ENCODE measurements at places on chromosomes 11 and 22.
A peak's percentile ranks its signal among the peaks of the same experiment; 100 is the strongest.

DNA sequence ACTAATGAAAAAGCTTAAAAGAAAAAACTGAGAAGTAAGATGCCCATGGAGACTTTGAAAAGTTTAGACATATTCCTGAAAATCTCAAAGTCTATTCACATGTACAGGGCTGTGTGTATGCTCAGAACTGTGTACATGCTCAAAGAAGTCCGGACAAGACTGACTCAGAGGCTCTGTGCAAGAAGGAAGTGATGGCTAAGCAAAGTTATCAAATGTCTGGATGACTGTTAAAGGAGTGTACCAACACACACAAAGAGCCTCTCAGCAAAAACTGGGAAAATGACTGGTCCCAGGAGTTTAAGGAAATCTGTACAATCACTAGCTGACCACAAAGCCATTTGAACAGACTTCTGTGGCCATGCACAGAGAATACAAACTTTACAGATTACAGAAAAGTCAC is 33.1 kb upstream of the ARHGAP32 start:
- DNase-seq: no peak

DNA sequence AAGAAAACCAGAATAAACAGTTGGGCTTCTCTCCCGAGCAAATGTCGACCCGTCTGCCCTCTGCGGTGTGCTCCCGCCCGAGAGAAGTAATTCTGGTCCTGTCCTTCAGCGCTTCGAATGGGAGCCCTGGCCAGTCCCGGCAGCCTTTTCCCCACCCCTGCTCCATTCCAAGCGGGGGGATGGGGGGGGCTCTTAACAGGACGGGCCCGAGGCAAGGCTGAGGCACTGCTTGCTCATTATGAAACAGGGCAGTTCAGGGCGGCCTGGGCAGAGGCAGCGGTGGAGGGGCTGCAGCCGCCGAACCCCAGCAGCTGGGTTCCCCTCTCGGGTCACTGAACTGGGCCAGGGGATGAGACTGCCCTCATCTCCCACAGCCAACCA is 9.1 kb downstream of the BACE1-AS start:
- DNase-seq: peak; percentile 24

DNA sequence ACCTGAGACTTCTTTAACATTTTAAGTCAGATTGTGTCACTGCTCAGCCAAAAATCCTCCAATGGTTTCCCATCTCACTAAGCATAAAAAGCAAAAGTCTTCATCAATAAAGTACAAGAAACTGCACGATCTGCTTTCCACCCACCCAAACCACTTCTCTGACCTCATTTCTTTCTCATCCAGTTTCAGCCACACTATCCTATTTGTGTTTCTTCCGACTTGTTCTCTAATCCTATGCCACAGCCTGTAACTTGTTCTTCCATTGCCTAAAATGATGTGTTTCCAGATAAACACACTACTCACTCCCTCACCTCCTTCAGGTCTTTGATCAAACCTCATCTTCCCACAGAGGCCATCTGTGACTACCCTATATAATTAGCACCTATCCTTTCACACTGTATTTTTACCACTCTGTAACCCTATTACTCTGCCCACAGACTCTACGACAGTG is 28.4 kb downstream of the ARHGAP32 start:
- no peak for DNase-seq

DNA sequence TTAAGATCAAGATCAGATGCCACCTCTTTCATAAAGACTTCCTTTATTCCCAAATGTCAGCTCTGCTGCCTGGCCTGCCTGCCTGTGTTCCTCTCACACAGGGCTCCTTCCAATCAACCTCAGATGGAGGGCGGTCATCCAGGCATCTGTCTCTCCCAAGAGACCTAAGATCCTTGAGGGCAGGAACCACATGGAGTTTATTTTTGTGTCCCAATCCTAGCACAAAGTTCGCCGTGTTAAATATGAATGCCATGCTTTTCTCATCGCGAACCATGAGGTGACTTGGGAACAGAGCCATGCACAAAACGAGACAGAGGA is 72.7 kb upstream of the ARFGAP3 start:
- DNase-seq: no peak

DNA sequence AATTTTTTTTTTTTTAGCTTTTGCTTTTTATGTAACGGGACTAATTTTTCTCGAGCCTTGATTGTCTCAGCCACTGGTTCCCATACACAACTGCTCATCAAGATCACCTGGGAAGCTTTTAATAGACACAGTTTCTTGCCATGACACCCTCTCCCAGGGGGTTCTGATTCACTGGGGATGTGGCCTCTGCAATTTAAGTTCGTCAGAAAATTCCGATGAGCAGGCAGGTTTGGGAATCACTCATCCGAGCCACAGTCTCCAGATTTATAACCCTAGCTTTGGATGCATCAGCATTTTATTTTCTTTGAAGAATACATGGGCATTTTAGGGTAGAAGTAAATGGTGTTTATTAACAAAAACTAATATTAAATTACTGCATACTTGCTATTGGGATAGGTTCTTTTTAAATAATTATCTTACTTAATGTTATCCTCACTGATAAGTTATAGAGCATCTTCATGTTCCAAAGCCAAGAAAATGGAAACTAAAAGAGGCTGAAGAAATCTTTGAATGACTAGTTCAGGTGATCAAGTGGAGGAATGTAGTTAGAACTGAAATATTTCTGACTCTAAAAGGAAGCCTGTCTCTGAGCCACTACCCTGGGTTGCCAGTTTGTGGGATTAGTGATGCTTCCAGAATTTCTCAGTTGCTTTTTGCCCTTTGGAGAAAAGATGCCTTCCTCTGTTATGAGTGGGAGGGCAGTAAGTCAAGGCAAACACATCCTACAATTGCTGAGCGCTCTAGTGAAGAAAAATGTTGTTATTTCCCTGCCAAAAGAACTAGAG is 319.0 kb downstream of the DDX10 start:
- DNase-seq: no peak

DNA sequence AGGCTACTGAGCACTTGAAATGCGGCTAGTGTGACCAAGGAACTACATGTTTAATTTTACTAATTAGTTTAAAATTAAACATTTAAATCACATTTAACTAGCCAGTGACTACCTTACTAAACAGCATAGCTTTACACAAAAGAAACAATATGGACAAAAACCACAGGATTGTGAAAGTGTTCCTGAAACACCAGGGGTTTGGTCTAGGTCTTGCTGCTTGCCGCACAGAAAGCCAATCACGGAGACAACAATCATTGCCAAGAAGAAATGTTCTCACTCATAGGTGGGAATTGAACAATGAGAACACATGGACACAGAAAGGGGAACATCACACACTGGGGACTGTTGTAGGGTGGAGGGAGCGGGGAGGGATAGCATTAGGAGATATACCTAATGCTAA is 309.5 kb downstream of the C11orf87 start:
- no peak for DNase-seq

DNA sequence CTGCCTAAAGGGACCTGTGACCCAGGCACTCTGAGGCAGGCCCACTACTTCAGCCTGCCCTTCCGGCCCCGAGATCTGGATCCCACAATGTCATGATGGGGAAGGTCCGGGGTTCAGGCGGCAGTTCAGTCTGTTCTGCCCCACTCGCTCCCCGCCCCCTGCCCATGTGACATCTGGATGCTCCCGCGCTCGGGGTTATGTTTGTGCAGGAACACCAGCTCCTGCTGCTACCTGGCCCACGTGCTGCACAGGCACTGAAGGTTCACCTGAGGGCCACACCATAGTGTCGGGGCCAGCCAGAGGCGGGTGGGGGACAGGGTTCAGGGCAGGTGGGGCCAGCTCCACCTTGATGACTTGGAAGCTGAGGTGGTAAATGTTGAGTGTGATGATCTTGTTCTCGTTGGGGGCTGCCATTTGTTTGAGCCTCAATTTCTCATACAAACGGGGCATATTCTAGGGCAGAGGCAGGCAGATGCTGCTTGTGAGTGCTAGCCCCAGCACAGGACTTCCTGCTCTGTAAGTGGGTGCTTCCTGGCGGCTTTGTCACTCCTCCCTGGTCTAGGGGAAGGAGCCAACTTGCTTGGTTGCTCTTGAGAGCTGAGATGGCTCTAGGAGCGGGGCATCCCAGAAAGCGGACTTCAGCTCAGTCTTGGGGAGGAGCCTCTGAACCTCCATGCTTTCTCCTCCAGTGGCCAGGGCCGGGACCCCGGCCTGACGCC is 4.4 kb upstream of the SIPA1 start:
- DNase-seq: no peak

- peak; percentile 58 for DNase-seq
Observed at GRCh38 chr11:110525883-110526282, 96.1 kb downstream of the FDX1 start.

DNA sequence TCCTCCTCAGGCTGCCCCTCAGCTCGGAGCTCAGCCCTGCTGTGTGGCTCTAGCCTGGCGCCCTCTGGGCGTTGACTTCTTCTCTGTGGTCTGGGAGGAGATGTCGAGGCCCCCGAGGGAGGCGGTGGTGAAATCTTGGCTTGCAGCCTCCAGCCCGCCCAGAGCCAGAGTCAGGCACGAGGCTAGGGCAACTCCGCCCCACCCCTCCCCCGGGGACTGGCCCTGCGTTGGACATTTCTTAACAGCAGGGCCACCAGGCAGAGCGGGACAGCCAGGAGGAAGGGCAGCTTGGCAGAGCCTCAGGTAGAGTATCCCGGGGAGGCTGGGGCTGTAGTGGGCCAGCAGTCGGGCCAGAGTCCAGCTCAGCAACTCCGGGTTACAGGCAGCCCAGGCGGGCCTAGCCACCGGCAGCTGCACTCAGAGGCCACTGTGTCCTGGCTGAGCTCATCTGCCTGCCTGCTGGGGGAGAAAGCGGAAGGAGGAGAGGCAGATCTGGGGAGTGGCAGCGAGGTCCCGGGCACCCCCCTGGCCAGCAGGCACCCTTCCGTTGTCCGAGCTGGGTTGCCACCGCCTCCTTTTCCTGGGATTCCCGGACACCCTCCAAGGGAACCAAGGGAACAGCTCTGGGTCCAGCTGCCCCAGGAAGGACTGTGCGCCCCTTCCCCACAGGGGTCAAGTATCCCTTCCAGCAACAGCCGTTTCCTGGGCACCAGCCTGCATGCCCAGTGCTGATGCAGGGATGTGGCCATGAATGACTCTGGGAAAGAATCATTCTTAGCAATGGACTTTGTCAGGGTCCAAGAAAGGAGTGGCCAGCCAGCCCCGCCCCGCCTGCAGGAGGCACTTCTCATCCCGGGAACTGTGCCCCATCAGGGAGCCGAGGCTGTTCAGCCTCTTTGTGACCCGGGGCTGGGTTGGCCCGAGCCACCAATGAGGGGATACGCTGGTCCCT is at the start of gene ALDH3B1:
Gene ALDH3B1 (plus strand): TSS at position 238 of the 952 bp plus-strand sequence. CDS start 4,971 bp downstream, outside the sequence.
- peak; percentile 95 for DNase-seq

Data from GM03348 (cell line).